Dermis microvascular lymphatic vessel endothelial cell (primary cell): ENCODE measurements at places on chromosomes 11 and 22. TPM values are rescaled to one million over a fixed set of nuclear protein-coding genes. Genes with fewer than 3 reads are reported as not detected.

The NRXN2 gene
- not detected in 2 replicates for total RNA-seq

The SMC1B gene
- under 0.01 TPM in 2 replicates for total RNA-seq

The GPR152 gene
- total RNA-seq = not detected in 2 replicates

The GAL3ST3 gene
- total RNA-seq = 0.26 and 0.38 TPM in 2 replicates

The TLCD5 gene
- total RNA-seq = 4.1 and 7.2 TPM in 2 replicates

The NRGN gene
- total RNA-seq = 0.25 and 0.64 TPM in 2 replicates

The OSM gene
- total RNA-seq = not detected in 2 replicates

The E2F8 gene
- 0.76 and 0.90 TPM in 2 replicates for total RNA-seq

The NLRP6 gene
- total RNA-seq = not detected in 2 replicates

The DEUP1 gene
- not detected in 2 replicates for total RNA-seq

The POLD3 gene
- total RNA-seq = 8.6 and 9.1 TPM in 2 replicates

The SAAL1 gene
- total RNA-seq = 14.9 and 21.1 TPM in 2 replicates

The YPEL1 gene
- 2.4 and 5.2 TPM in 2 replicates for total RNA-seq

The C11orf58 gene
- total RNA-seq = 143 and 193 TPM in 2 replicates

The SPA17 gene
- 3.5 and 4.5 TPM in 2 replicates for total RNA-seq

The THY1 gene
- 3.8 and 10.1 TPM in 2 replicates for total RNA-seq

The GPR83 gene
- under 0.01 TPM in 1 of 2 replicates, not detected in the other for total RNA-seq

The POU2AF1 gene
- total RNA-seq = not detected in 2 replicates

The OR52I2 gene
- not detected in 2 replicates for total RNA-seq
